Upper lobe of right lung (tissue), 1 donor: ENCODE measurements at places on chromosomes 2 and 18. TPM values are rescaled to one million over a fixed set of nuclear protein-coding genes. Genes with fewer than 3 reads are reported as not detected.

DNA sequence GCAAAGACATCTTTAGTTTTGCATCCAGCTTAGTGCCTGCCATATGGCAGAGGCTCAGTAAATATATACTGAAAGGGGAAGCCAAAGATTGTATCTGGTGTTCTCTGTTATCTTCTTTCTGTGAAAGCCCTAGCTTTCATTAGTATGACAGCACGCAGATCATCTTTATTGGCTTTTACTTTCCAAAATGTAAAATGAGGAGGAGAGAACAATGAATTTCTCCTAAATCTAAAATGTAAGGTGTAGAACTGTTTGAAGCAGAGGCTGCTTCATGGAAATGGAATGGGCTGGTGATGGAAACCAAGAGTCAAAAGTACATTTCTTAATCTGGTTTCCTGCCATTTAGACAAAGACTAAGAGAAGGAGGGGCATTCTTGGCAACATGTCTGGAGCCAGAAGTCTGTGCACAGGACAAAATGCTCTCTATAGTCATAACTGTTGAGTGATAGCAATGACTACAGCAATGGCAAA is 1029.9 kb upstream of the PIK3C3 start:
- no peaks in the 10 kb centered on the region for H3K27me3 ChIP-seq
- no peaks in the 10 kb centered on the region for H3K4me1 ChIP-seq
- no peaks in the 10 kb centered on the region for H3K36me3 ChIP-seq

- no peaks in the 10 kb centered on the region for H3K36me3 ChIP-seq
- no peak overlapping the region for H3K4me3 ChIP-seq
- no peaks in the 10 kb centered on the region for H3K27me3 ChIP-seq
- no peaks in the 10 kb centered on the region for H3K4me1 ChIP-seq
These were observed 157.5 kb downstream of the CERS6 start for GRCh38 chr2:168613551-168613950.

- DNase-seq, result no peak
- peaks cover 38% of the 10 kb centered on the region for H3K27me3 ChIP-seq
- no peaks in the 10 kb centered on the region for H3K36me3 ChIP-seq
These were observed 3.1 kb downstream of the DCC start for GRCh38 chr18:52343138-52343537.

- H3K36me3 ChIP-seq, result no peaks in the 10 kb centered on the region
- H3K27ac ChIP-seq, result no peak overlapping the region
- H3K4me1 ChIP-seq, result no peaks in the 10 kb centered on the region
- no peak overlapping the region for H3K4me3 ChIP-seq
These were observed 70.8 kb downstream of the RAPGEF4 start for GRCh38 chr2:172806493-172806892.

DNA sequence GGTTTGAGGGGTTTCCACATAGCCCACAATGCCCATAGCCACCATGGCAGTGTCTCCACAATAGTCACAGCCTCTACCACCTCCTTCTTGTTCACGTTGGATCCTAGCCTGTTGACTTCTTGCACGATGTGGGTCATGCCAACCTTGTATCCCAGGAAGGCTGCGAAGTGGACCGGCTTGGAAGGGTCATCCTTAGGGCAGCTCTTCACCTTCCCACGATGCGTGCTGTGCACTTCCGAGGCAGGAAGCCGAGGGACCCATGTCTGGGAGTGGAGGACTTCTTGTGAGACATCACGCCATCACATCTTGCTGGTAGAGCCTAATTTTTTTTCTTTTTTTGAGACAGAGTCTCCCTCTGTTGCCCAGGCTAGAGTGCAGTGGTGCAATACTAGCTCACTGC is 144.6 kb upstream of the ASB18 start:
- H3K27ac ChIP-seq, result no peak overlapping the region
- no peak for DNase-seq
- H3K27me3 ChIP-seq, result no peaks in the 10 kb centered on the region

GRCh38 chr2:1631292-1632001 is 112.9 kb downstream of the PXDN start:
- peaks cover 17% of the 10 kb centered on the region for H3K36me3 ChIP-seq
- no peak overlapping the region for H3K4me3 ChIP-seq
- no peak for DNase-seq

DNA sequence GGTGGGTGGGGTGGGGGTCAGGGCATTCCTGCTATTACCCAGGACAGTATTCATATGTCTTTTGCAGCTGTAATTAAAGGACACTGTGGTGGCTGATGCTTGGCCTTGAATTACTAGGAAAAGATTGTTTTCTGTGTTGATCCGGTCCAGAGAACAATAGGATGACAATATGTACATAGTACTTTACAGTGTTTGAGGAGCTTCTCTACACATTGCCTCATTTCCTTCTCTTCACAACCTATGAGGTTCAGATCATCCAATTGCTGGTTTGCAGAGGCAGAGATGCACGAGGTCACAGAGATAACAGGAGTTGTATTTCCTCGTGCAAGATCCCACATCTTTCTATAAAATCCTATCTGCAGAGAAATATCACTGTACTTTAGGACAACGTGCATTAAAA is 119.5 kb downstream of the LIPG start:
- peaks cover 3% of the 10 kb centered on the region for H3K4me1 ChIP-seq
- H3K27ac ChIP-seq, result no peak overlapping the region
- H3K36me3 ChIP-seq, result no peaks in the 10 kb centered on the region
- no peak for DNase-seq
- no peak overlapping the region for H3K4me3 ChIP-seq
- no peaks in the 10 kb centered on the region for H3K27me3 ChIP-seq

- no peak overlapping the region for H3K27ac ChIP-seq
- no peak overlapping the region for H3K4me3 ChIP-seq
- H3K36me3 ChIP-seq, result peaks cover 14% of the 10 kb centered on the region
- peaks cover 10% of the 10 kb centered on the region for H3K4me1 ChIP-seq
These were observed 1.2 kb downstream of the ANKRD23 start for GRCh38 chr2:96842600-96842999.

DNA sequence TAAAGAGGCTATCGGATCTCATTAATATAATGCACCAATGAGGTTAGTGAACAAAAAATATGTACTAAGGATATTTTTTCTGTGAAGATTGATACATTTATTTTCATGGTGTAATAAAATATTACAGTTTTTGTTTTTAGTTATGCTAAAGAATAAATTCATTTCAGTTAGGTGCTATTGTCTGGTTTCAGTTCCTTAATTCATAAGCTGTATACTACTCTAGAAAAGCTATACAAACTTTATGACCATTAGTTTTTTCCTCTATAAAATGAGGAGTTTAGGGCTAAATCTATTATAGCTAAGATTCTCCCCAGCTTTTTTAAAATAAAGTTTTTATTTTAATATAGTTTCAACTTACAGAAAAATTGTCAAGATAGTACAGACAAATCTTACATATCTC is 1311.7 kb upstream of the NXPH2 start:
- H3K27ac ChIP-seq, result no peak overlapping the region
- no peaks in the 10 kb centered on the region for H3K27me3 ChIP-seq
- no peak overlapping the region for H3K4me3 ChIP-seq

Gene TTC27
- 10.3 TPM for total RNA-seq

Gene D2HGDH
- 28.8 TPM for total RNA-seq

Gene GAREM1
- 11.5 TPM for total RNA-seq

Gene MC2R
- total RNA-seq, result not detected

Gene LRRTM4
- total RNA-seq, result 0.41 TPM

Gene NEB
- 1.9 TPM for total RNA-seq
